ENCODE measurements at places on chromosomes 4 and X.

GRCh38 chrX:150363561-150364346 lies 637 bp downstream of the MAMLD1 start:
- H3K4me1 ChIP-seq, result peaks cover 28% of the 10 kb centered on the region
- peaks cover 26% of the 10 kb centered on the region for H3K27me3 ChIP-seq
- peak overlapping the region; percentile 72 for H3K4me3 ChIP-seq
- DNase-seq, result no peak

DNA sequence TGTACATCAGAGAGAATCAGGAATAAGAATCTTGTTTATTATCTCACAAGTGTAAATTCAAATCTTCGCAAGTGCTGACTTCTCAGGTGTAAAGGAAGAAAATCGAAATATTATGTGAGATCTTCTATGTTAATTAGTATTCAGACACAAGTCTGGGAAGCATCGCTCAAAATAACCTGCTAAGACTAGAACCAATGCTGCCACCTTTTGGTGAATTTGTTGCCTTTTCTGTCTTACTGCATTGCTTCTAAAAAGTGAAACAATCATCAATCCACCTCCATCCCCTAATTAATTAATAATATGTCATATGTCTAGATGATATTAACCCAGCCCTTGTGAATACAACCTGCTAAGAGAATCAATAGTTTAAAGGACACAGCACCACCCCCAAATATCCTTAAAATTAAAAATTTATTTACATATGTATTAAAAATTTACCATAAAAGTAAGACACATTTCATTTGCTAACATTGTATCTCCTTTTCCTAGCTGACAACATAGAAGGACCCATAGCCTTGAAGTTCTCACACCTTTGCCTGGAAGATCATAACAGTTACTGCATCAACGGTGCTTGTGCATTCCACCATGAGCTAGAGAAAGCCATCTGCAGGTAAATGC lies 3.5 kb downstream of the EPGN start:
- peaks cover 21% of the 10 kb centered on the region for H3K4me1 ChIP-seq
- no peak overlapping the region for H3K27ac ChIP-seq
- DNase-seq, result no peak
- no peak overlapping the region for H3K4me3 ChIP-seq
- no peaks in the 10 kb centered on the region for H3K36me3 ChIP-seq

GRCh38 chr4:89113415-89113814 lies 2.1 kb downstream of the TIGD2 start:
- peaks cover 21% of the 10 kb centered on the region for H3K36me3 ChIP-seq
- peaks cover 17% of the 10 kb centered on the region for H3K27me3 ChIP-seq
- H3K4me1 ChIP-seq, result peaks cover 17% of the 10 kb centered on the region

DNA sequence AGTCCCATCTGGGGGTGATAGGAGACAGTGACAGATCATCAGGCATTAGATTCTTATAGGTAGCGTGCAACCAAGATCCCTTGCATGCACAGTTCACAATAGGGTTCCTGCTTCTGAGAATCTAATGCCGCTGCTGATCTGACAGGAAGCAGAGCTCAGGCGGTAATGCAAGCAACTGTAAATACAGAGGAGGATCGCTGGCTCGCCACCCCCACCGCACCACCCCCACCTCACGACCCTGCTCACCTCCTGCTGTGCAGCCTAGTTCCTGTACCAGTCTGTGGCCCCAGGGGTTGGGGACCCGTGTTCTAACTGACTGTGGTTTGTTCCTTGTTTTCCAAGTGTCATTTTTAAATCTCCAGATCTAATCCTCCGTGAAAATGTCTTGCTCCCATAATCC lies 89.0 kb upstream of the MAPK10 start:
- H3K27me3 ChIP-seq, result peaks cover 2% of the 10 kb centered on the region
- H3K27ac ChIP-seq, result no peak overlapping the region
- H3K36me3 ChIP-seq, result no peaks in the 10 kb centered on the region
- no peak for DNase-seq

DNA sequence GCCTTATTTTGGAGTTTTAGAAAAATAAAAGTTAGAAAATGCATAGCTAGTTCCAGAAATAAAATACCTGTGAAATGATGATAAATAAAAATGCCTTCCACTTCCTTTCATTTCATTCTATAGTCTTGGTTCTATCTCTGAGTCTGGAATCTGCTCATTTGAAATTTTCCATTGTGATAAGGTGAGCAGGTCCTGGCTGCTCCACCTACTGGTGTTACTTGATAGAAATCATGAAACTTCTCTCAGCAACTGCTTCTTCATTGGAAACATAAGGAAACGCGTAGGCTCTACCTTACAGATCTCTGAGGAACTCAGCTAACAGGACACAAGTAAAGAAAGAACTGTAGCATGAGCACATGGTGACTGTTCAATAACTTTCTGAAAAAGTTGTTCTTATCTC lies 141.8 kb downstream of the DCHS2 start:
- H3K27ac ChIP-seq, result no peak overlapping the region
- no peaks in the 10 kb centered on the region for H3K36me3 ChIP-seq
- H3K4me1 ChIP-seq, result peaks cover 2% of the 10 kb centered on the region
- no peak for DNase-seq

DNA sequence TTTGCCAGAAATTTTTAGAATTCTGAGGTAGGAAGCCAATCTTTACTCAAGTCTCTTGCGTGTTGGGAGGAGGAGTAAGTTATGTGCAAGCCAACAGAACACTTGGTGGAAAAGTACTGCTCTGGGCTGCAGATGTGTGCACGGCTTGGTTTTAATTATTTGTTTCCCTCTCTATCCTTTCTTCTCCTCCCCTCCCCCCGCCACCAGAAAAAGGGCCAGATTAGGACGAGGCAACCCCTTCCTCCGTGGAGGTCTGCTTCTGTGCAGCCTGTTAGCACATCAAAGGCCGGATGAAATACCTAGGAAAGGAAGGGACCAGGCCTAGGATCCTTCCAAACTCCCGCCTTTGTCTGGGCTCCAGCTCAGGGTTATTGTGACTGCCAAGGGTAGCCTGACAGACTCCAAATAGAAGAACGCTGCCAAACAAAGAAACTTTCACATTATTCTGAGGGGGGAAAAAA lies 1.0 kb upstream of the PGRMC1 start:
- H3K27me3 ChIP-seq, result peaks cover 24% of the 10 kb centered on the region
- H3K27ac ChIP-seq, result no peak overlapping the region
- H3K36me3 ChIP-seq, result peaks cover 13% of the 10 kb centered on the region

- H3K4me3 ChIP-seq, result no peak overlapping the region
- H3K27ac ChIP-seq, result no peak overlapping the region
- H3K27me3 ChIP-seq, result no peaks in the 10 kb centered on the region
- DNase-seq, result no peak
- H3K36me3 ChIP-seq, result no peaks in the 10 kb centered on the region
These were observed 98.1 kb upstream of the MSX1 start for GRCh38 chr4:4761128-4761982.

GRCh38 chrX:9581771-9582385 lies 117.0 kb downstream of the TBL1X start:
- no peak for DNase-seq
- no peaks in the 10 kb centered on the region for H3K27me3 ChIP-seq
- H3K27ac ChIP-seq, result no peak overlapping the region
- no peak overlapping the region for H3K4me3 ChIP-seq
- H3K36me3 ChIP-seq, result peaks cover 7% of the 10 kb centered on the region

GRCh38 chr4:76558396-76559235 lies 123.6 kb downstream of the SHROOM3 start:
- no peak for DNase-seq
- H3K4me1 ChIP-seq, result peaks cover 5% of the 10 kb centered on the region
- H3K4me3 ChIP-seq, result no peak overlapping the region
- no peaks in the 10 kb centered on the region for H3K36me3 ChIP-seq

- no peak overlapping the region for H3K4me3 ChIP-seq
- no peaks in the 10 kb centered on the region for H3K27me3 ChIP-seq
- peaks cover 11% of the 10 kb centered on the region for H3K4me1 ChIP-seq
- peaks cover 77% of the 10 kb centered on the region for H3K36me3 ChIP-seq
- no peak for DNase-seq
These were observed 28.4 kb downstream of the RNF4 start for GRCh38 chr4:2497324-2497723.

GRCh38 chr4:99687120-99687519 lies 29.5 kb upstream of the C4orf54 start:
- DNase-seq, result no peak
- H3K27me3 ChIP-seq, result peaks cover 2% of the 10 kb centered on the region
- no peaks in the 10 kb centered on the region for H3K4me1 ChIP-seq
- H3K4me3 ChIP-seq, result no peak overlapping the region

- no peaks in the 10 kb centered on the region for H3K36me3 ChIP-seq
- H3K27ac ChIP-seq, result no peak overlapping the region
- H3K27me3 ChIP-seq, result peaks cover 2% of the 10 kb centered on the region
- H3K4me3 ChIP-seq, result no peak overlapping the region
- H3K4me1 ChIP-seq, result no peaks in the 10 kb centered on the region
These were observed 19.5 kb upstream of the ZNF41 start for GRCh38 chrX:47502316-47503125.

DNA sequence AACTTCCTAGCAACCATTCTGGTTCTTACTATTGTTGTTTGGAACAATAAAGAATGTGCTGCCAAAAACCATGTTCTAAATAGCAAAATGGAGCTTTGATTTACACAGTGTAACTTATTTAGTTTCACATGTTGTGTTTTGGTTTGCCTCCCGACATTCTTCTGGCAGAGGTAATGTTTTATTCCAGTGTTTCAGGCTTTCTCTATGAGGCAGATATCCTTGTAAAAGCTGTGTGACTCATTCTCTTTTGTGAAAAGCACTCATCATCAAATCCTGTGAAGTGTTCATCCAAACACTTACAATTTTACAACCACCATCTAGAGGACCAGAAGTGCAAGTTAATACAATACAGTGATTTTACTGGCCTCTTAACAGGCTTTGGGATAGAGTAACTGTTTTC lies 219.0 kb upstream of the GIMD1 start:
- H3K4me1 ChIP-seq, result no peaks in the 10 kb centered on the region
- H3K27me3 ChIP-seq, result no peaks in the 10 kb centered on the region
- H3K36me3 ChIP-seq, result no peaks in the 10 kb centered on the region
- no peak overlapping the region for H3K27ac ChIP-seq
- DNase-seq, result no peak

- no peak for DNase-seq
- no peak overlapping the region for H3K4me3 ChIP-seq
- peaks cover 2% of the 10 kb centered on the region for H3K27me3 ChIP-seq
- no peak overlapping the region for H3K27ac ChIP-seq
- H3K4me1 ChIP-seq, result no peaks in the 10 kb centered on the region
These were observed 111.2 kb downstream of the FBXO8 start for GRCh38 chr4:174172274-174172673.

DNA sequence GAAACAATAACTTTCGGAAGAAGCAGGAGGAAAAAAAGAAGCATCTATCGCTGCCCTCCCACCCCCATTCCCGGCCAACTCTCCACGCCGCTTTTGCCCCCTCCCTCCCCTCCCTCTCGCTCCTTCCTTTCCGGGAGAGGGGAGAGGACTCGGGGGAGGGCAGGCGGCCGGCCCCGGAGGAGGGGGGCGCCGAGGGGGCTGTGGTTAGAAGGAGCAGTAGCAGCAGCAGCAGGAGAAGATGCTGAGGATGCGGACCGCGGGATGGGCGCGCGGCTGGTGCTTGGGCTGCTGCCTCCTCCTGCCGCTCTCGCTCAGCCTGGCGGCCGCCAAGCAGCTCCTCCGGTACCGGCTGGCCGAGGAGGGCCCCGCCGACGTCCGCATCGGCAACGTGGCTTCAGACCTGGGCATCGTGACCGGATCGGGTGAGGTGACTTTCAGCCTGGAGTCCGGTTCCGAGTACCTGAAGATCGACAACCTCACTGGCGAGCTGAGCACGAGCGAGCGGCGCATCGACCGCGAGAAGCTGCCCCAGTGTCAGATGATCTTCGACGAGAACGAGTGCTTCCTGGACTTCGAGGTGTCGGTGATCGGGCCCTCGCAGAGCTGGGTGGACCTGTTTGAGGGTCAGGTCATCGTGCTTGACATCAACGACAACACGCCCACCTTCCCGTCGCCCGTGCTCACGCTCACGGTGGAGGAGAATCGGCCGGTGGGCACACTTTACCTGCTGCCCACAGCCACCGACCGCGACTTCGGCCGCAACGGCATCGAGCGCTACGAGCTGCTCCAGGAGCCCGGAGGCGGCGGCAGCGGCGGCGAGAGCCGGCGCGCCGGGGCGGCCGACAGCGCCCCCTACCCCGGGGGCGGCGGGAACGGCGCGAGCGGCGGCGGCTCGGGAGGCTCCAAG lies 1.3 kb downstream of the PCDH7 start:
- H3K27ac ChIP-seq, result peak overlapping the region; percentile 55
- H3K4me1 ChIP-seq, result peaks cover 19% of the 10 kb centered on the region
- H3K4me3 ChIP-seq, result no peak overlapping the region

GRCh38 chrX:109270580-109271484 lies 211.1 kb downstream of the GUCY2F start:
- no peaks in the 10 kb centered on the region for H3K36me3 ChIP-seq
- peaks cover 2% of the 10 kb centered on the region for H3K4me1 ChIP-seq
- no peak for DNase-seq
- no peaks in the 10 kb centered on the region for H3K27me3 ChIP-seq
- H3K27ac ChIP-seq, result peak overlapping the region; percentile 68
- H3K4me3 ChIP-seq, result no peak overlapping the region

DNA sequence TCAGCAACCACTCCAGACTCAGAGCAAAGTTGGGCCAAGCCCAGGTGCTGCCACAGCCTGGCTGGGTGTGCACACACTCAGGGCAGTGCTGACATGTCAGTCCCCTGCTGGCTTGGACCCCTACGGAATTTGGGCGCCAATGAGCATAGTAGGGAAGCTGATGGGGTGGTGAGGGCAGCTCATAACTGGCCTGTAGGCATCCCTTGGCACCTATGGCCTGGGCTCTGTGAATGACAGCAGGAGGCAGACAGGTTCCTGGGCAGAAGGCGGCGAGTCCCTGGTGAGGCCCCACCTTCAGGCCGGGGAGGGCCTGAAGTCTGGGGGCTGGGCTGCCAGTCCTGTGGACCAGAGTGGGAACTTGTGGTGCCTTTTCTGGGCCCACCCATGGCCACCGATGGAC lies 15.9 kb upstream of the TMEM185A start:
- no peaks in the 10 kb centered on the region for H3K36me3 ChIP-seq
- no peaks in the 10 kb centered on the region for H3K4me1 ChIP-seq
- H3K4me3 ChIP-seq, result no peak overlapping the region

GRCh38 chr4:8722556-8722955 lies 130.0 kb downstream of the CPZ start:
- H3K36me3 ChIP-seq, result no peaks in the 10 kb centered on the region
- no peaks in the 10 kb centered on the region for H3K27me3 ChIP-seq
- DNase-seq, result no peak
- no peaks in the 10 kb centered on the region for H3K4me1 ChIP-seq

Measured in activated T-helper 2 cell treated with anti-CD3 and anti-CD28 coated beads, Interferon-gamma antibody, Interleukin-2, Interleukin-4, amounts not matched to agents 10 μg/mL and 5 μg/mL and 100 μg/mL, durations not matched to agents 14 hours and 24 hours and 36 hours (primary cell).